ENCODE measurements at places on chromosomes 7 and 10.

- DNase-seq = no peak
These were observed 41.9 kb downstream of the RNLS start for GRCh38 chr10:88541116-88541626.

DNA sequence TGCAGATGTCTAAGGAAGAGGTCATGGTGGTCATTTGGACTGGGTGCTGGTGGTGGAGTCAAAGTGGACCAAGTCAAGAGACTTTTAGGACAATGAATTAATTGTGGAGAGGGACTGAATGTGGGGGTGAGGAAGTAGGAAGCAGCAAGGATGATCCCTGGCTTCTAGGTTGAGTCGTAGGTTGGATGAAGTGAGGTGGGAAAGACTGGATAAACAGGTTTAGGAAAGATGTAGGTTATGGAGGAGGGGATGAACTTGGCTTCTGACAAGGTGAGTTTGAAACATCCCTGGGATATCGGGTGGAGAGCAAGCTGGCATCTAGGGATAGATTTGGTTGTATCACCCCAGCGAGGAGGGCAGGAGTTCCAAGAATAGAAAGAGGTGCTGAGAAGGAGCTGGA, 7.6 kb downstream of the SEMA4G start:
- no peak for DNase-seq

DNA sequence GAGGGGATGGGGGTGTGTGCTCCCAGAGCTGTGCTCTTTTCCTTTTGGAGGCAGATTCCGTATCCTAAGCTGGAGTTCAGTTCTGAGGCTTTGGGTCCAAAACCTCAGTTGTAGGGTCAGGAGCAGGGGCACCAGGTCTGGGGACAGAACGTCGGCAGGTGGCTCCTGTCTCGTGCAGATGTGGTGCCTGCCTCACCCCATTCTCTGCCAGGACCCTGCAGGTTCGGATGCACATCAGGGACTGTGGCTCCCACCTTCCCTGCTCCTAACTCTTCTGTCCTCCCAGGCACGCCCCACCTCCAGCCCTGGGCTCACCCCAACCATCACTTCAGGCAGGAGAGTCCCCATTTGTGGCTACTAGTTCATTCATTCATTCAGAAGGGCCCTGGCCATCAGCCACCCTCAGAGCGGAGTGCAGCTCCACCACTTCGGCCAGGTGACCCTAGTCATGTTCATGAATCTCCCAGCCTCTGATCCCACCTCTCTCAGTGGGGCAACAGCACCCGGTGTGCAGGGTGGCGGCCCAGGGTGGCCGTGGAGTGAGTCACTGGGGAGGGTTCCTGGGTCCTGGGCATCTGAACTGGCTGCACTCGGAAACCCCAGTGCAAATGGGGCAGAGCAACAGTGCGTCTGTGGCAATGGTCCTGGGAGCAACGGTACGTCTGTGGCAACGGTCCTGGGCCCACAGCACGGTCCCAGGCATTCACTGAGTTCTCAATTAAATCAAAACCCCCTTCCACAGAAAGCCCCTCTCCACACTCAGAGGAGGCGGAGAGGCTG, 100.8 kb upstream of the FAM20C start:
- DNase-seq = no peak

DNA sequence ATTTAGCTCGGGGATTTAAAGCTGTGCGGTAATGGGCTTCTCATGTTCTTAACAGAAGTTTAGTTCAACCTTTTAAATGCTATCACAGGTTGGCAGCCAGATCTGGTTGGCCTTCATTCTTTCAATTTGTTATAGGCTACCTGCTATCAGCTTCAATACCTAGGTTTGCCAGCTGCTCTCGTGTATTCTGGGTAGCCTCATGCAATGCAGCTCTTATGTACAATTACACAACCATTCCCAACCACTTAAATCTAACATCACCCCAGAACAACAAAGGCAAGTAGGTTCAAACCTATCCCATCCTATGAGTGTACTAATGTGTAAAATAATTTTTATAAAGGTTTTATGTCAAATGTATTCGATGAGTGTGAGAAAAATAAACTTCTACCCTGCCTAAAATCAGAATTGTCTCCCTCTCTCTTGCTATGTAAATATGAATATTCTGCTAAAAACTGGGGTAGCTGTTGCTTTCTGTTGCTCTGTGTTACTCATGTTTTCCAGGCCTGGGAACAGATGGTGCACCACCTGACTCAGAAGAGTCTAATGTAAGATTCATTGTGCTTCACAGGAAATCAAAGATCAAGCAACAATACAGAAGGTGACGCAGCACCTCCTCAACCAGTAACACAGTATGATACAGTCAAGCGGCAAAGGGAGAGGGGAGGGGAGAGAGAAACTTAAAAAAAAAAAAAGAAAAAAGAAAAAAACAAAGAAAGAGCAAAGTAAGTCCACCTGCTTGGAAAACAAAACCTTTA, 188.6 kb downstream of the ETV1 start:
- DNase-seq = peak; percentile 35

GRCh38 chr10:45339894-45340293, 24.5 kb upstream of the OR13A1 start:
- no peak for DNase-seq

- no peak for DNase-seq
These were observed 24.2 kb downstream of the MGMT start for GRCh38 chr10:129491123-129491734.

DNA sequence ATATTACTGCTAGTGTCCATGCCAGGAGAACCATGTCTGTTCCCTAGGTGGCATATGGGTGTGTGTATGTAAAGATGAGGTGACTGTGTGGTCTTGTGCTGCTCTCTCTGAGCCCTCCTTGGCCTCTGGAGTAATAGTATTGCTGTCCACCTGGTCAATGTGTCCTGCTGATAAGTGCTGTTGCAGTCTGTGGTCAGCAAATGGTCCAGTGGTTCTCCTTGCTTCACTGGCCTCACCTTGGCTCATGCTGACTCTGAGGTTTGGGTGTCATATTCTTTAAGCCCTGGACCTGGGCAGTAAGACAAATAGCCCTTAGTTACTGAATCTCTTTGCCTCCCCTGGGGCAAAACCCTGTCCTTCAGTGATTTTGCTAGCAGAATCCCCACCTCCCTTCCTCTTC, 56.8 kb downstream of the TPST1 start:
- DNase-seq = no peak

- DNase-seq = no peak
These were observed 82.3 kb downstream of the ANKRD7 start for GRCh38 chr7:118306771-118307170.

DNA sequence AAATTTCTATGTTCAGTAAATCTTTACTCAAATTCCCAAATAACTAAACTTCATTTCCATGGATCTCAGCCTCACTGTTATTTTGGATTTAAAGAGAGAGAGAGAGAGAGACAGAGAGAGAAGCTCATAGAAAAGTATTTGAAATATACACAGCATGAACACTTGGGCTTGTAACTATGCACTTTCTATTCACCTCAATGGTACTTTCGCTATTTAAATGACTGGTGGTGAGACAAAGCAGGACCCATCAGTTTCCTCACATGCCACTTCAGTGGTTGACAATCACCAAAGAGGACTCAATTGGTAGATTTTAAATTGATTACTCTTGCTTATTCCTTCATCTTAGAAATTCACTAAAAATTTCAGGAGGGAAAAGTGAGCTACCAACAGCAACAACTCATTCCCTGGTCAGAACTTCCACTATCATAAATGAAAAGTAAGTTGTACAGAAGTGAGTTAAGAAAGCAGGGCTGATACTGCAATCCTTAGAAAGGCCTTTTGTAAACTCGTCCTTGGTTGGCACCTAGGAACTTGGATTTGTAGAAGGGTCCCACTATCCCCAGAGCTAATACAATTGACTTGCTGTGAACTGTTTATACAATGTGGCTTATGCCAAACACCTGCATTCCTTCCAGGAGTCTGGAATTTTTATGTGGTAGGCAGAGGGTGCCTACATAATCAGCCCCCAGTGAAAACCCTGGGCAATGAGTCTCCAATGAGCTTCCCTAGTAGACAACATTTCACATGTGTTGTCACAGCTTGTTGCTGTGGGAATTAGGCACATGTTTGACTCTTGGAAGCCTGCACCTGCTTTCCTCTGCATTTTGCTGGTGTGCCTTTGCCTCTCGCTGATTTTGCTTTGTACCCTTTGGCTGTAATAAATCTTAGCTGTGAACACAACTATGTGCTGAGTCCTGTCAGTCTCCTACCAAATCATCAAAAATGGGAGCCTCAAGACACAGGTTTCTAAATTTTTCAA, 10.8 kb downstream of the ERLIN1 start:
- no peak for DNase-seq

DNA sequence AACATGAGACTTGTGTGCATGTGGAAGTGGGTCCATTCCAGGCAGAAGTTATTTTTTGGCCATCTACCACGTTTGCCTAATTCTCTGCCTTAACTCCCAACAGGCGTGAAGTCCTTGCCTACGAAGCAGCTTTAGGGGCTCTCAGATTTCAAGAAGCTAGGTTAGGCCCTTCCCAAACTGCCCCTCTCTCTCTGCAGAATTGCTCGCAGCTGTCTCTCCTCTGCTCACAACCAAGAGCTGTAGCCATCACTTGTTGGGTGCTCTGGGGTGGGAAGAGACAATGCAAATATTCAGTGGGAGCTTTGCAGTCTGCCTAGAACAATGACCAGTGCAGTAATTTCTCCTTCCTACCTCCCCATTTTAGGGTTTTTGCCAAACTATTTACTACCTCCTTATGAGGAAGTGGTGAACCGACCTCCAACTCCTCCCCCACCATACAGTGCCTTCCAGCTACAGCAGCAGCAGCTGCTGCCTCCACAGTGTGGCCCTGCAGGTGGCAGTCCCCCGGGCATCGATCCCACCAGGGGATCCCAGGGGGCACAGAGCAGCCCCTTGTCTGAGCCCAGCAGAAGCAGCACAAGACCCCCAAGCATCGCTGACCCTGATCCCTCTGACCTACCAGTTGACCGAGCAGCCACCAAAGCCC, 24.9 kb downstream of the CYP17A1 start:
- no peak for DNase-seq

- DNase-seq = no peak
These were observed 197.2 kb downstream of the EBF3 start for GRCh38 chr10:129766611-129767550.

DNA sequence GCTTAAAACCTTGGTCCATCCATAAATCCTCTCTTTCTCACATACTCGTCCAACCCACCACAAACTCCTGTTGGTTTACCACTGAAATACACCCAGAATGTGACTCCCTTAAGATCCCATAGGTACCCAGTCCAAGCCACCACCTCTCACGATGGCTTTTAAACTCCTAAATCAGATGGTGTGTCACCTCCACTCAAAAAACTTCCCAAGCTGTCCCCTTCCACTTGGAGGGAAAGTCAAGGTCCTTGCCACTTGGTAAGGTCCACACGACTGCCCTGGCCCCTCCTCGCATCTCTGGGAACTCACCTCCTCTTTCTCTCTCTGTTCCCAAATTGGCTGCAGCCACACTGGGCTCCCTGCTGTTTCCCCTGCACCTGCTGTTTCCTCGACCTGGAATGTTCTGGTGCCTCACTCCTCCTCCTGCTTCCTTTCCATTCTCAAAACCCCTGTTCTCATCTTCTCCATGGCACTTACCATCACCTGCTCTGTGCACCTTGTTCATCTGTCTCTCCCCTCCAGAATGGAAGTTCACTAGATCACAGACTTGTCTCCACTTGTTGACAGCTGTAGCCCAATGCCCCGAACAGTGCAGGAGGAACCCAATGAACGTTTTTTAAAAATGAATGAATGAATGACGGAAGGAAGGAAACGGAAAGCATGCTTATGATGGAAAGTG, 23.0 kb downstream of the ZFAND2A start:
- DNase-seq = no peak

- DNase-seq = no peak
These were observed 238.9 kb downstream of the TNS3 start for GRCh38 chr7:47343061-47343455.

- no peak for DNase-seq
These were observed 86.2 kb downstream of the CHST15 start for GRCh38 chr10:124007102-124007772.

DNA sequence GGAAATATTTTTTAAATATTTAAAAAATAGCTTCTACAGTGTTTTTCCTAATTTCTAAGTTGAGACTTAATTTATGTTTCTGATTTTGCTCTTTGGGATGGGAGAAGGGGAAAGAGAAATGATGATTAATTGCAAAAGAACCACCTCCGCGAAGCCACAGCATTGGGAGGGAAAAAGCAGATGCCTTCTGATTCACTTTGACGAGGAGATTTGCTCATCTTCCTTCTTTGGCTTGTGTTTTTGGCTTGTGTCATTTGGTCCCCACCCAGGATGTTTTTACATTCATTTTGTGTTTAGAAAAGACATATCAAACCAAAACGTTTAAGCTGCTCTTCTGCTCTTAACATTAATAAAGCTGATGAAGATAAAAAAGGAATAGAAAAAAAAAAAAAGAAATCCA, 121.7 kb downstream of the MACC1 start:
- no peak for DNase-seq

- no peak for DNase-seq
These were observed 20.2 kb downstream of the RAMP3 start for GRCh38 chr7:45177801-45178200.

DNA sequence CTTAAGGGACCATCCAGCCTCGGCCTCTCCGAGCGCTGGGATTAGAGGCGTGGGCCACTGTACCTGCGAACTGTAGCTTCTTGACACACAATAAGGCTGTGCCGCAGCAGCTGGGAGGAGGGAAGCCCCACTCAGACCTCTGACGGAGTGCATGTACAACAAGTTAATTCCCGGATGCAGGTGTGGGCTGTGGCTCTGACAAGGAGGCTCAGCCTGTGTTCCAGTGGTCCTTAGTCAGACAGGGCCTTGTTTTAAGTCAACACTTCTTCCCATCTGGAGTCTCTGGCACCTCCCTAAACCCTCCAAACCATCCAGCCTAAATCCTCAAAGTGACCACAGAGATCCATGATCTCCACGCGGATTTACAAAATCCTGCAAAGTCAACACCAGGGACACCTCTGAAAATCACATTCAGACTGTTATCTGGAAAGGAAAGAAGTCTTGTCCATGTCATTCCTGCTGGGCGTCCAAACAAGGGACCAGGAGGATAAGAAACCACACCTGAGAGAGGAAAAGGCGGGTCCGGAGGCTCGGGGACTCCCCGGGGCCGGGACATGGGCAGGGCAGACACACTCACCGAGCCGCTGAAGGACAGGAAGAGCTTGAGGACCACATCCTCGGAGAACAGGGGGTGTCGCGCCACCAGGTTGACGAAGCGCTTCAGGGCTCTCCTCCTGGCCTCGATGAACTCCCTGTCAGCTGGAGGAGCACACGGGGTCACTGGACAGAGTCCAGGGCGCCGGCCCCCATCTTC, 29.4 kb downstream of the NUDT1 start:
- no peak for DNase-seq

All from cerebellar nuclear complex (tissue), 1 donor.